ENCODE measurements at places on chromosomes 1 and 21.

- no peak for DNase-seq
Observed at GRCh38 chr1:7235871-7236517, 450.7 kb downstream of the CAMTA1 start.

DNA sequence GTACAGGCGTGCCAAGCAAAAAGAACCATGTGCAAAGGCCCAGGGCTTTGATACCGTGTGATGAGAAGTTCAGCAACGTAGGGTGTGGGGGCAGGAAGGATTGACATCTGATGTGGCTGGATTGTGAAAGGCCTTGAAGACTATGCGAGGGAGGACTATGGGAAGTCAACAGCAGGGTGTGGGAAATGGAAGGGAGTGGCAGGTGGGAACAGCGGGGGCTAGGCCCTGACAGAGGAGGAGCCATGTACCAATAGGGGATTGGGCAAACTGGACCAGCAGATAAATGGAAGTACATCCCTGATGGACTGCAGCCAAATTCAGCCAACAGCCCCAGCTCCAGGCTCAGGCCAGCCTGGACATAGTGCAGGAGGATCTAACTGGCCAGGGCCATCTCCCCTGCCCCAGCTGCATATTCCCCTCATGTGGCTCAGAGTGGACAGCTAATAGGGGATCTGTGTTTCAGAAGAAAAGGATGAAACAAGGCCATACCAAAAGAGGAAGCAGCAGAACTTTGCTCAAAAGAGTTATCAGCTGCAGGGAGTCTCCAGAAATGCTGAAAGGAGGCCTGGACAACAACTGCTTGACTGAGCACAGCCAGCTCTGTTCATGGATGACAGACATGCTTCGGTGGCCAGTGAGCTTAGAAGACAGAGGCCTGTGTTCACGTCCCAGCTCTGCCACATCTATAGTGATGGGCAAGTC, 140.2 kb upstream of the SGIP1 start:
- no peak for DNase-seq

DNA sequence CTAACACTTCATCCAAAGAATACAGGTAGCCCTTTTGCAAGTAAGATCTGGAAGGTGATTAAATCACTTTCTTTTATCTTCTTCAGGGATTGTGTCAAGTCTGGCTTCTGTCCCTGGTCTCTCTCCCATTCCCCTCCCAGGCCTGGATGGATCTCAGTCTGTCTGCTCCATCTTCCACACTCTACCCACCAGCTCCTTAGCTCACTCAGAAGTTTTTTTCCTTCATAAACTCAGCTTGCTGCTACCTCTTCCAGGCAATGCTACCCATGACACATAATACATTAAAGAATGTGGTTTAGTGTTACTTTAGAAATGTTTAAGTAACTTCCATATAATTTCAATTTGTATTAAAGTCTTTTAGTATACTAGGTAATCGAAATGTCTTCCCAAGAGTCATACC, 133.1 kb downstream of the AKT3 start:
- DNase-seq = peak; percentile 18

- DNase-seq = no peak
Observed at GRCh38 chr21:35737899-35738346, 322.4 kb downstream of the SETD4 start.

GRCh38 chr1:204826970-204827369, 43.7 kb upstream of the NFASC start:
- DNase-seq = peak; percentile 25

DNA sequence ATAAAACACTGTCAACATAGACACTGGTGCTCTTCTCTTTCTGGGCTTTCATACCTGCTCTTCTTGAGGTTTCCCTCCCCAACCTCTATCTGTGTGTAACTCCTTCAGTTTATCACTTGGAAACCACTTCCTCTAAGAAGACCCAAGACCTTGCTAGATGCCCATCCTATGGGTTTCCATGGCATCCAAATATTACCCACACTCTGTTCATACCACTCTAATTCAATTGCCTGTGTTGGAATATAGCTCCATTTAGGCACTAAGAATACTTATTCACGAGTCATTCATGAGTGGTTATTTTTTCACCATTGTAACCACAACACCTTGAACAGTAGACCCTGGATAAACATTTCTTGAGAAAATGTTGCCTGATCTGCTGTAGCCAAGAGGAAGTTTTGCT, 231.1 kb upstream of the SGIP1 start:
- no peak for DNase-seq

DNA sequence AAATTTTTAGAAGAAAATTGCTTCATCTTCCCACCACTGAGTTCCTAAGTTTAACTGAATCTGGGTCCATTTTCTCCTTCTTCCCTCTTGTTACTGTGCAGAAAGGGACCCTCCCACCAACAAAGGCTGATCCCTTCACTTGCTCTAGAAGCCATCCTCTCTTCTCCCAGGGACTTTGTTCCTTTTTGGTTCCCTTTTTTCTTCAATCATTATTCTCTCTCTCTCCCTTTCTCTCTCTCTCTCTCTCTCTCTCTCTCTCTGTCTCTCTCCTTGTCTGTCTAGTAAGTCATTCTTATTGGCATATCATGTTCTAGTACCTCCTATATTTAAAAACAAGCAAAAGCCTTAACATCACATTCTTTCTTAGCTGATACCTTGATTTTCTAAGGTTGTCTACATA, 31.7 kb upstream of the GADD45A start:
- no peak for DNase-seq

DNA sequence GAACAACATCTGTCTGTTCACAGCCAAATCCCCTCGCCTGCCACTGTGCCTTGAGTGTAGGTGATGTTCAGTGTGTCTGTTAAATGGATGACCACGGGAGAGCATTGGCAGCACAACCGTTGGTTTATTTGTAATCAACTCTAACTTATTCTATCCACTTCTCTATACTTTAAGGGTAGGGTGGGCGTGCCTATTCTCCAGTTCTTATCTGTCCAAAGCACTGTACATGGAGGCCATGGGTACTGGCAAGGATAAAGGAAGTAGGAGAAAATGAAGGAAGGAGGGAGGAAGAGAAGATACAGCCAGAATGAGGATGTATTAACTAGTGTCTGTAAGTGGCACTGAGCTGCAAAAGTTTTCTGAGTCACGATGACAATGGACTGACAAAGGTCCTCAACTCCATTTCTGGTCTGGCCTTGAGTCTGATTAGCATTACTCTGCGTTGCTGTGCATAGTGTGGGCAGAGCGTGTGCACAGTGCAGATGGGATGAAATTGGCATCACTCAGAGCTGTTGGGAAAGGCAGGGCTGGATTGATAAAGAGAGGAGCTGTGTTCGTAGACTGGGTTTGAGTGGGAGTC, 7.1 kb downstream of the RHOU start:
- no peak for DNase-seq

DNA sequence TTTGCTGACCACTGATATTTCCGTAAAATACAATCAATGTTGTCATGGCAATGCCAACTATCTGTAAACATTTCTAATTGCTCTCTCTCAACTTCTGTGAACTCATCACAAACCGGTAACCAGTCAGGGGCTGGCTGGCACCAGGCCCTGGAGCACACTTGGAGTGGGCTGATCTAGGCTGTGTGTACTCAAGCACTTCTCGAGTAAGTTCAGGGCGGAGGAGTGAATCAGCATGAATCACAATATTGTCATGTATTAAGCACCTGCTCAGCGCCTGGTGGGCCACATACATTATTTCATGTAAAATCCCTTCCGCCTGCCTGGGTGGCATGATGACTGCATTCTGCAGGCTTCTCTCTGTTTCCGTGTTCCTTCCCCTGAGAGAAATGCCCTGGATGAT, 212.4 kb downstream of the FOXD2 start:
- peak; percentile 99 for DNase-seq

- no peak for DNase-seq
Observed at GRCh38 chr1:25699500-25700143, 83.0 kb downstream of the MAN1C1 start.

DNA sequence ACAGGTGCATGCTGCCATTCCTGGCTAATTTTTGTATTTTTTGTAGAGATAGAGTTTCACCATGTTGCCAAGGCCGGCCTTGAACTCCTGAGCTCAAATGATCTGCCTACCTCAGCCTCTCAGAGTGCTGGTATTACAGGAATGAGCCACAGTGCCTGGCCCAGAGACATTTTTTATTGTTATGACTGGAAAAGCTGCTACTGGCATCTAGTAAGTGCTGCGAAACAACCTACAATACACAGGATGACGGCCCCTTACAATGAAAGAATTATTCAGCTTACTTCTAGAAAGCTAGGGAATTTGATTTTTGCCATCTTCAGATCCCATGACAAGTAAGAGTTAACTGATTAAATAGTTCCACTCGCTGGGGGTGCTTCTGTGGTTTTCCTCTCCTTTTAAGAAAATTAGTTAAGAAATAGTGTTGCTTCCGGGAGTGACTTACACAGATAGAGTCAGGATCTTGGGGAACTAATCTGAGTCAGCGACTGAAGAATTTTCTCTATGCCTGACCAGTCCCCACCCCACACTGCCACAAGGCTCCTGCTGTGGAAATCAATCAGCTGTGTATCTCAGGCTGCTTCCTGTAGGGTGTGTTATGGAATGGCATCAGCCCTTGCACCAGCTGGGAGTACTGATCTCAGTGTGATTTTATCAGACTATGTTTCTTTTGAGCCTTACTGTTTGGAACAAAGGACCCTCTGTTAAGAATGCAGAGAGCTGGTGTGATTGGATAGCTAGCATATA, 93.0 kb upstream of the BMP8A start:
- peak; percentile 98 for DNase-seq
